ENCODE measurements at places on chromosomes 7 and 10.

- peak; percentile 35 for DNase-seq
Observed at GRCh38 chr7:128427289-128427891, 17.6 kb upstream of the IMPDH1 start.

DNA sequence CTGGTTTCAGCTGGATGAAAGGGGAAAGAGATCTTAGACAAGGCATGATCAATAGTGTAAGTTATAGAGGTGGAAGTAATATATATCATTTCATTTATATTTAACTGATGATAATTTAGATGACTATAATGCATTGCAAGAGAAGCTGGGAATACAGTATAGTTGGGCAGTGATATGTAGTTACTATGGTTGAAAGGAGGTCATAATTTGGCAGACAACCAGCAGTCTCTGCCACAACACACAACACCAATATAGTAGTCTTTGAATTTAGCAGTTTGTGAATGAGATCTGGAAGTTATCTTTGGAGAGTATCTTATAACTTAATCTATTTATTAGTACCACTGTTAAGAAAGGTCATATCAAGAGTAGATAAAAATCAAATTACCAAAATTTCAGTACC is 39.9 kb downstream of the TAX1BP1 start:
- DNase-seq, result no peak

- DNase-seq, result no peak
Observed at GRCh38 chr7:157461573-157462418, 125.0 kb downstream of the DNAJB6 start.

GRCh38 chr7:69130396-69130795 is 467.9 kb upstream of the AUTS2 start:
- DNase-seq, result no peak

DNA sequence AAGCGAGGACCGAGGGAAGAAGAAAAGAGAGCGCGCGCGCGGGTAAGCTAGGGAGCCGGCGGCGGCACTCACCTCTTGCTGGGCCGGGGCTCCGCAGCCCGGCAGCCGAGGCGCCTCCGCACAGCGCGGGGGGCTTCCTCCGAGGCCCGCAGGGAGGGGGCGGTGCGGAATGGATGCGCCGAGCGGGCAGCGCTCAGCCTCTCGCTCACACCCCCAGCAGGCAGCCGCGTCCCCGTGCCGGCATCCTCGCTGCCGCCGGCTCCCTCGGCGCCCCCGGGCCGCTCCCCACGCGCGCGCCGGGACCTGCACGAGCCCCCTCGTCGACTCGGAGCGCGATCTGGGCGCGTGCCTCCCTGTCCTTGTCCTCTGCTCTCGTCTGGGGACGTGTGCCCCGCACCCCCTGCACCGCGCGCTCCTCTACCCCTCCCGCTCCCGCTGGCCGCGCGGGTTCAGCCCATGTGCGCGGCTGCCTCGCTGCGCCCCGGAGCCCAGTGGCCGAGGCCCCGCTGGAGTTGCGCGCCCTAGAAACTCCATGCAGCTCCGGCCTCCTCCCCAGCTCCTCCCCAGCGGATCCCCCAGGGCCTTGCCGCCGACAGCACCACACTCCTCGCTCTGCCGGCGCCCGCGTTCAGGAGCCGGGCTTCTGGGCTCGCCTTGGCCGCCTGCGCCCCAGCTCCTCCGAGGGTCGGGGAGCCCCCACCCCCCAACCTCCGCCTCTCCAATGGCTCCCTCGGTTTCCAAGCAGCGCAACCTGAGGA is 75.3 kb downstream of the CALN1 start:
- peak; percentile 3 for DNase-seq

- DNase-seq, result no peak
Observed at GRCh38 chr10:86169066-86169465, 197.5 kb downstream of the GRID1 start.

- peak; percentile 19 for DNase-seq
Observed at GRCh38 chr7:23938937-23939552, 229.0 kb downstream of the STK31 start.

- DNase-seq, result no peak
Observed at GRCh38 chr7:120344276-120344675, 71.3 kb downstream of the KCND2 start.

GRCh38 chr7:97982647-97983046 is 7.3 kb downstream of the OCM2 start:
- DNase-seq, result no peak

- no peak for DNase-seq
Observed at GRCh38 chr10:88372881-88373592, 210.1 kb downstream of the RNLS start.

DNA sequence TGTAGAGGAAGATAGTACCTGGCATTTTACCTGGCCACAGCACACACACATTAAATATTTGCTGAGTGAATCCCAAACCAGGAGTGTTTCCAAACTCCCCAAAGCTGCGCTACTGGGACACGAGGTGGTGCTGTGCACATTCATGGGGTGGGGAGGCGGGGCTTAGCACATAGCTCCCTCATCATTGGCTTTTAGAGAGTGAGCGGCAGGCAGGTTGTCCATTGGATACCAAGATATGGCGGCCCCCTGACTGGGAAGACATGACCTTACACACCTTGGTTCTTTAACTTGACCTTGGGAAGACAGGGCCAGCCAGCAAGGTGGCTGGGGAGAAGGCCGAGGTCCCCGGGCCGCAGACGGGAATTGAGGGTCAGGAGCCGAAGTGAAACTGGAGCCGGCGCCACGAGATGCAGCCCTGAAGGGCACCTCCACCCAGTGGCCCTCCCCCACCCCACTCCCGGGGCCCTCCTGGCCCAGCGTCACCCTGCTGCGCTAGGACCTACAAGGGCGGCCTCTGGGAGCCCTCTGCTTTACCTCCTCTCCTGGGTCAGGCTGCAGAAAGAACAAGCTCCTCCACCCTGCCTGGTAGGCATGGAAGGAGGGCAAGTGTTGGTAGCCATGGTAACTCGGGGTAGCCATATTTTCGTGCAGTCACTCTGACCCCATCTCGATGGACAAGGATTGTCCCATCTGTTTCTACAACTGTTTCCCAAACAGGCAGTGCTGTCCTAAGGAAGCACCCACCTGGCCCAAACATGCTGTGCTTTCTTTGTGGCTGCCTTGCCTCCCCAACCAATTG is 24.0 kb downstream of the TMEM176A start:
- DNase-seq, result no peak

- DNase-seq, result no peak
Observed at GRCh38 chr10:73647875-73648651, 6.8 kb upstream of the MYOZ1 start.

- DNase-seq, result no peak
Observed at GRCh38 chr7:117264716-117265115, 58.1 kb downstream of the WNT2 start.

DNA sequence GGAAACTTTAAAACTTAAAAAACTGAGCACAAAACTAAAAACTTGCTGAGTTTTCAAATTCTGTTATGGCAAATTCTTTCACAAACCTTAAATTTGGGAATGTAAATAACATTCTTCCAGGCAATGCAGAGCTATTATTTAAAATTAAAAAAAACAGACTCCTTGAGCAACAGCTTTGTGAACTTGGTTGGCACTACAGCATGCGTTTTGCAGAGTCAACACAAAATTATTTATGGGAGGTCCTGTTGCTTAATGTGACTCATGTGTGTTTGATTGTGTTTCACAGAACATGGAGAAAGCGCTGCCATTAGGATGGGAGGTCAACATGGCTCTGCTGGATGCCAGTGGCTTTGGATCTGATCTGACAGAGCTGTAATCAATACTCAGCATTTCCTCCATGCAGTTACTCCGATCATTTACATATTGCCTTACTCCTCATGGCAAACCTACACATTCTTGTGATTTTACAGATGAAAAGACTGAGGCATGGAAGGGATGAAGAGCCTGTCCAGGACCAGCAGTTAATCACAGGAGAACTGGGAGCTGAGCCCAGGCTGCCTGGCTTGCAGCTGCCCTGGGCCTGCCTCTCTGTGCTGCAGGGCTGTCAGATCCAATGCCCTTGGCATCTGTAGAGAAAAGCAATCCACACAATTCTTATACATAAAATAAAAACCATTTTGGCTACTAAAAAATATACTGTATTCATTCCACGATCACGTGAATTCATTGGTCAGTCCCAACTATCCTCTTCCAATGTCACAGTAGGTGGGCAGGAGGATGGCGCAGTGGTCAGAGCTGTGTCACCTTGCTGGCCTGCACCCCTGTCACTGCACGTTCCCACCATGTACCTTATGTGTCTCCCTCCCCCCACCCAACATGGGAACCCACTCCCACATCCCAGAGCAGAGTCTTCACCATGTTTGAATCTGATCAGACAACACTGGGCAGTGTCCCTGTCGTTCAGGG is 200.9 kb downstream of the CXCL12 start:
- no peak for DNase-seq

- no peak for DNase-seq
Observed at GRCh38 chr10:132721725-132722124, 64.2 kb downstream of the NKX6-2 start.

GRCh38 chr7:106671160-106671559 is 10.2 kb upstream of the CCDC71L start:
- no peak for DNase-seq

- no peak for DNase-seq
Observed at GRCh38 chr7:113856010-113856409, 62.8 kb downstream of the PPP1R3A start.

GRCh38 chr10:23047201-23048050 is 48.0 kb upstream of the MSRB2 start:
- DNase-seq, result no peak

DNA sequence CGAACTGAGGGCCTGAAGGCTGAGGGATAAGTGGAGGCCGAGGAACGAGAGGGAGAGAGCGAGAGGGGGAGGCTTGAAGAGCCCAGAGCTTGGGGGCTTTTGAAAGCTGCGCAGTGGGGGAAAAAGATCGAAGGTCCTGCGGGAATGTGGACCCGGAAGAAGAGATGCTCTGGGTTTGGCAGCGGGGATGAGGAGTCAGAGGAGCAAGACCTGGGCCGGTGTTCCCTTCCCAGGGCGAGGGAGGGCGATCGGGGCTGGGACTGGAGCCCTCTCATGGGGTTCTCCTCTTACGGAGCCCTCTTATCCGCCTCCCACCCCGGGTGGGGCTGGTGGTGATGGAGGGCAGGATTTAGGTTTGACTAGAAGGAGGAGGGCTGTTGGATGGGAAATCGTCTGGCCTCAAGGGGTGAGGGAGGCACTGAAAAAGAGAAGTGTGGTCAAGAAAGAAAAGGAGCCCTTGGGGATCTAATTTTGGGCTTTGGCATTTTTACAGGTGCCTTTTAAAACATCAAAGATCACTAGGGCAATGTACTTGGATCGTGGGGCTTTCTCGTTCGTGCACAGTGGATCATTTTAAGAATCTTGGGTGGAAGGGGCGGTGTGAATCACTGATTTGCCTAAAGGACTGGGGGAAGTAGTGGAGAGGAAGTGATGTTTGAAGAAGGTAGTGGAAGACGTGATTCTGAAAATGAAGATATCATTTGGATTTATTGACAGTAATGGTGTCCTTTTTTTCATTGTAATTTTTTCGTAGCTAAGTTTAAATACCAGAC is 637 bp downstream of the SAMD8 start:
- peak; percentile 51 for DNase-seq

DNA sequence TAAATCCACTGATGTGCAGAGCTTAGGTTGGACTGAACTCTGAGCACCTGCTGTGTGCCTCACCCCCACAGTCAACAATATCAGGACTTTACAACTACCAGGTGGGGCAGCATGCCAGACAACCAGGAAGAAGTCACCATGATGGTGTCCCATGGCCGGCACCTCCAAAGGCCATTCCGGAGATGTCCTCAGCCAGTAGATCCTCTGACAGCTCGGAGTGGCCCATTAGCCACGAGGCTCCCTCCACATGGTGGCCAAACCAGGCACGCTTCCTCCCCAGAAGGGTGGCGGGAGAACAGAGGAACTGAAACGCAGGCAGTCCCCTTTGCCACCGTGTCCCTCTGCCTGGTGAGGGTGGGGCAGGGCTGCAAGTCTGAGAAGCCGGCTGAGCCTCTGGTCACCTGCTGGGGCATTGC is 390.0 kb downstream of the TNS3 start:
- no peak for DNase-seq

- peak; percentile 27 for DNase-seq
Observed at GRCh38 chr10:124657806-124658205, 86.4 kb downstream of the FAM53B start.

DNA sequence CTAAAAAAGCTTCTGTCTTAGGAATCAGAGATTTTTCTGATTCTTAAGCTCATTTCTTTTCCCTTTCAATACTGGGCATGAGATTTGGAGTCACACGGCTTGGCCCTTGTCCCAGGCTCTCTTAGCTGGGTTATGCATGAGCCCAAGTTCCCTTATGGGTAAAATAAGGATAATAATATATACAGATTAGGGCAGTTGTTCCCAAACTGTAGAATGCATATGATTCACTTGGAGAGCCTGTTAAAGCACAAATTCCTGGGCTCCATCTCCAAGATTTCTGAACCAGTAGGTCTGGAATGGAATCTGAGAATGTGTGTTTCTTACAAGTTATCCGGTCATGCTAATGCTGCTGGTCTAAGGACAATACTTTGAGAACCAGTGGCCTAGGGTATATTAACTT is 154.0 kb downstream of the REEP3 start:
- no peak for DNase-seq

DNA sequence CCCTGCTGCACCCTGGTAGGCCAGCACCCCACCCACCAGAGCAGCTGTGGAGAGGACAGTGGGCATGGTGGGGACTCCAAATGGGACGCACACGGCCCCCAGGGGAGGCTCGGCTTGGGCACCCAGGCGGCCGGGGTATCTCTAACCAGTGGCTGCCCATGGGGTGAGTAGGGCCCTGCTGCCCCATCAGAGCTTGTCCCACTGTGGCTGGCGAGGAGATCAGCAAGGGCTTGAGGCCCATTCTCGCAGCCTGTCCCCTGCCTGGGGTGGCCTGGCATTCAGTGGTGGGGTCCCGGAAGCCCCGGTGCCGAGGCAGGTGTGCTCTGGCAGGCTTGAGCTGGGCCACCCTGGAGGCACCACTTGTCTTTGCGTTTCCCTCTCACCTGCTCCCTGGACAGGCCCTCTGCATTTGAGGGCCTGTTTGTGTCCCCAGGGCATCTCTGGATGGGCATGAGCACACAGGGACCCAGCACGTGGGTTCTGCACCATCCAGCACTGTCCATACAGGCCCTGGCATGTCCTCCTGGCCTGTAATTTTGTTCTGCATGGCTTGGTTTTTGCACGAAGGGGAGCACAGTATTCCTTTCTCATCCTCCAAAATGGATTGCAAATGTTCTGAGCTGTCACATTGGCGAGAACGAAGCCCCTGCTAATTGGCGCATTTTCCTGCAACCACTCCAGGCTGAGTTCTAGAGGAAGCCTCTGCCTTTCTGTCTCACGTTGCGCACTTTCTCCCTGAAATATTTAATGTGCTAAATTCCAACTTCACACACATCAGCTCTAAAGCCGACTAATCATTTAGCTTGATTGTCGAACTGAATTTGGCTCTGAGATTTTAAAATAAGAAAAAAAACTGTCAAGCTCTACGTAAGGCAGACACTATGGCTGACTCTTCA is 27.2 kb downstream of the PWWP2B start:
- no peak for DNase-seq

All from stimulated activated CD4-positive, alpha-beta T cell treated with anti-CD3 and anti-CD28 coated beads, Interleukin-15, amount 100 ng/mL, for 24 hours (primary cell).